ENCODE measurements at places on chromosomes 13 and 19. TPM values are rescaled to one million over a fixed set of nuclear protein-coding genes. Genes with fewer than 3 reads are reported as not detected.

MBD3L3 gene
- total RNA-seq = not detected

SPRY2 gene
- 12.0 TPM for total RNA-seq

ZNF724 gene
- total RNA-seq = 0.68 TPM

ZNF285 gene
- total RNA-seq = 2.1 TPM

PNMA8A gene
- 11.5 TPM for total RNA-seq

FBXO27 gene
- total RNA-seq = 5.8 TPM

GPR183 gene
- not detected for total RNA-seq

CD70 gene
- 24.7 TPM for total RNA-seq

ELSPBP1 gene
- total RNA-seq = not detected

ATXN8OS gene
- total RNA-seq = not detected

ZNF549 gene
- 1.5 TPM for total RNA-seq

GARIN5A gene
- total RNA-seq = 2.3 TPM

PABPC3 gene
- 0.10 TPM for total RNA-seq

SPC24 gene
- 15.4 TPM for total RNA-seq

PMIS2 gene
- total RNA-seq = not detected

ERICH4 gene
- not detected for total RNA-seq

ZNF132 gene
- 0.10 TPM for total RNA-seq

Data from A549 treated with CORT108297 at 1 μM for 4 hours (cell line).